ENCODE measurements at places on chromosomes 5 and 9. TPM values are rescaled to one million over a fixed set of nuclear protein-coding genes. Genes with fewer than 3 reads are reported as not detected.
A peak's percentile ranks its signal among the peaks of the same experiment; 100 is the strongest.

DNA sequence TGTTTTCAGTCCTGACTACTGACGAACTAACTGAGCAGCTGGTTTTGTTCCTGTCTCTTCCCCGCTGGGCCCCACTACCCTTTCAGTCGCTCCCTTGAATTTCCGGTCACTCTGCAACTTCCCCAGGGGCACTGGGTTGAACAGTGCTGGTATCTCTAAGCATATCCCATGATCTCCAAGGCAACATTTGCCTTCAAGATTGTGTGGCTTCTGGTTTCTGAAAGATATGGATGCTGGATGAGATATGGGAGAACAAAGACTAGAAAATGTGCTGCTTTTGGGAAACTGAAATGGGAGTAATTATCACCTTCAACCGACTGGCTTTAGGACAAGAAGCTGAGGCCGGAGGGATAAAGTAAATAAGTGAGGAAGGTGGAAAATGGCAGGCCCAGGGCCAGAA lies 258.2 kb upstream of the PIK3R1 start:
- no peak for DNase-seq

BRD3 gene
- 31.8 TPM for polyA plus RNA-seq

PCSK1 gene
- 0.43 TPM for polyA plus RNA-seq

- DNase-seq = no peak
Observed at GRCh38 chr9:126886034-126886822, 25.8 kb downstream of the ZBTB34 start.

- DNase-seq = no peak
Observed at GRCh38 chr5:16245956-16246355, 66.4 kb upstream of the MARCHF11 start.

DNA sequence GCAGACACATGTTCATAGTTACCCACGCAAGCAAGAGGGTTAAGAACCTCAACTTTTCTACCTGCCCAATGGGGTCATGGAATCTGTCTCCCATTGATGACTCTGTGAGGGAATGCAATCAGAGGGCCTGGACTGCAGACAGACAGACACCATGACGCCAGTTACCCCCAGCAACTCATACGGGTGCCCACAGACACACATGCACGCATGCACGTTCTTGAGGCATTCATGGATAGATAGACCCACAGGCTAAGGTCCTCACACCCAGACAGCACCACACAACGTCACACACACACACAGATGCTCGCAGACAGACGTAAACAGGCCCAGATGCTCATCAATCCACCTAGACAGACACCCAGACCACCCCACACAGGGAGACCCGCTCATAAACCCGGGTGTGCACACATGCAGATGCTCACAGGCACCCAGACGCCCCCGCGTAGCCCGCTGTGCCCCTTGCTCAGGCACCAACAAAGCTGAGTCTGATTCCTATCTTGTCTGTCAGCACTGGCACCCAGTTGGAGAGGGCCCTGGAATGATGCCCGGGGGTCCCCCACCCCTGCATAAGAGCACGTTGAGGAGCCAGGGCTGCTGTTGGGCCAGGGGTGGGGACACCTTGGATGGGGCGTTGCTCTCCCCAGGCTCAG lies 23.6 kb downstream of the LHX2 start:
- DNase-seq = no peak

QSOX2 gene
- polyA plus RNA-seq = 12.5 TPM

CDK9 gene
- 54.1 TPM for polyA plus RNA-seq

GRCh38 chr5:75510417-75510835 lies 1.0 kb downstream of the CERT1 start:
- peak; percentile 45 for DNase-seq

DNA sequence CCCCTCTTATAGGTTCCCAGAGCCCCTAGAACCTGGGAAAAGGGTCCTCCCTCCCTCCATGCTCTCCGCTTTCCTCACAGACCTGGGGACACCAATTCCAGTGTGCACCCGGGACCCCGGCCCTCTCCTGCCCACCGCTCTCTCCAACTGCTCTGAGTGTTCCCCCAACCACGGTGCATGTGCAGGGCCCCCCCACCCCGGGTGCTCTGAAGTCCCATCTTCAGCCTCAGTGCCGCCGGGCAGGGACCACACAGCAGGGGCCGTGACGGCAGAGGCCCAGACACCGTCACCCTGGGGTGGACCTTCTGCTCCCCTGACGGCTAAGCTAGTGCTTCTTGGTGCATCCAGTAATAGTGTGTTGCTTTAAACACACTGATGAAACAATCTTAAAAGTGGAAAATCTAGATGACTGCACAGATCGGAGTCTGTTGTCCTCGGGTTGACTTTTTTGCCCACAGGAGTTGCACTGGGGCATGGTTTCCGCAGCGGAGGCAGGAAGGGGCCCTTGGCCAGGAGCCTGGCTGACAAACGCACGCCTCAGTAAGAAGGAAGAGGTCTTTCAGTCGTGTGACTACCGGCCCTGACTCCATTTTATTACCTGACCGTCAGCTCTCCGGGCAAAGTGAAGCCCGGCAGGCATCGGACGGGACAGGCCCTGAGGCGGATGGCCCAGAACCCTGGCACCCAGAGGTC lies 36.2 kb upstream of the SLC6A3 start:
- no peak for DNase-seq

GRCh38 chr5:158812408-158812807 lies 287.3 kb downstream of the EBF1 start:
- peak; percentile 18 for DNase-seq

DNA sequence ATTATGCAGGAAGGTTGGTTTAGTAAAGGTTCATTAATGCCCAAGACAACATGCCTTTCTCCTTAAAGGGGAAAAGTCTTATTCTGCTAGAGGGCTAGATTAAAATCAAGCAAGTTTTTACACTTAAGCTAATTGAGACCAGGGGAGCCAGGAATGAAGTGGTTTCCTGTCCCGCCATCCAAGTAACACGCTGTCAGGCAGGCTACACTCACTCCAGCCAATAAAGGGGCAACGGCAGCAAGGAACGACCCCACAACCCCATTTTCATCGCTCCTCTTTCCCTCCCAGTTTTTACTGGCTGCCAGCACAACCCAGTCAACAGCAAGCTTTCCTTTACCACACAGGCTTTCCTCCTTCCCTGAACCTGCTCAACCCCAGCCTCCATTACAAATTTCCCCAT lies 225.1 kb downstream of the DCP2 start:
- no peak for DNase-seq

DNA sequence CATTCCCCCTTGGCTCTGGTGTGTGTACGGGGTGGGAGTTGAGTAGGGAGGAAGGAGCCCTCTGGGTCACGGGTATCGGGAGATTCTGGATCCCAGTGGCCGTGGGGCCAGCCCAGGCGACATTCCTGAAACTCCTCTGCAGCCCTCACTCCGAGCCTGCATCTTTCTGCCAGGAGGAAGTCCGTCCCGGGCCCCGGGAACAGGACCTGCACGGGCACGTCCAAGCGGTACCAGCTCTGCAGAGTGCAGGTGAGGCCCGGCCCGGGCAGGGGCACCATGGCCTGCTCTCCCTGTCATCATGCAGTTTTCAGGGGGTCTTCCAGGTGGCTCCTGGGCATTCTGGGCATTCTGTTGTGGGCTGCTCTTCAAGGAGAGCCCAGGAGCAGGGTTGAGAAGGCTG lies 3.7 kb downstream of the ADAMTSL2 start:
- no peak for DNase-seq

ITGA2 gene
- 54.2 TPM for polyA plus RNA-seq

GRCh38 chr5:41747301-41747700 lies 122.9 kb downstream of the OXCT1 start:
- peak; percentile 23 for DNase-seq

GRCh38 chr5:55324815-55325418 lies 17.1 kb downstream of the MTREX start:
- DNase-seq = no peak

HTR1A gene
- not detected for polyA plus RNA-seq

PTGDS gene
- polyA plus RNA-seq = 38.3 TPM

SLC6A18 gene
- polyA plus RNA-seq = 0.09 TPM

DNA sequence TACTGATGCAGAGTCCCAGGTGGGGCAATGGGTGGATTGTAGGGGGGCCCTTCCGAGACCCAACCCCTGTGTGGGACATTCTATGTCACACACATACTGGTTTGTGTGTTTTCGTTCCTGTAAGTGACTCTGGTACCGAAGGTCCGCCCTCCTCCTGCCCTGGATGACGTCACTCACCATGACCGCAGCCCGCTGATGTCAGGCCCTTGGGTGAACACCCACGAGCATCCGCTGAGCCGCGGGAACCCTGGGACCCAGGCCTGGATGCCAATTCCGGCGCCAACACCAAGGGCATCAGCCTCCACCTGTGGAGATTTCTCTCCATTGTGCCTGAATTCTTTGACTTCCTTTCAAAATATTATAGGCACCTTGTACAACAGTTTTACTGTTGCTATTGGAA lies 184.3 kb downstream of the MTRR start:
- no peak for DNase-seq

DNA sequence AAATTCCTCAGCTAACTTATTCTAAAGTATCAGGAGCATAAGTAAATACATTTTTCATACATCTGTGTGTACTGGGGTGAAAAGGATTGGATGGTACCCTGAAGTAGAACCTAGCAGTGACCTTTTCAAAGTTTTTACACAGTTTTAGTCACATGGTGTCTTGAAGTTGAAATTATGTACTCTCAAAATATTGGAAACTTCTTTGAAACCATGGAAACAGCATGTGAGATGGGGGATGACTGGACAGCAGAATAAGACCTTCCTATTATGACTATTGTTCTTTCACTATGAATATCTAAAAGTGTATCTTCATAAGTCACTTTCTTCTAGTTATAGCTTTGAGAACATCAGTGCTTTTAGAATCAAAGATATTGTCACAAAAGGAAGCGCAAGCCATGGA lies 301.5 kb upstream of the ELAVL2 start:
- no peak for DNase-seq

Measured in right lung (tissue), 10 donors.